ENCODE measurements at places on chromosomes 12 and 14.

DNA sequence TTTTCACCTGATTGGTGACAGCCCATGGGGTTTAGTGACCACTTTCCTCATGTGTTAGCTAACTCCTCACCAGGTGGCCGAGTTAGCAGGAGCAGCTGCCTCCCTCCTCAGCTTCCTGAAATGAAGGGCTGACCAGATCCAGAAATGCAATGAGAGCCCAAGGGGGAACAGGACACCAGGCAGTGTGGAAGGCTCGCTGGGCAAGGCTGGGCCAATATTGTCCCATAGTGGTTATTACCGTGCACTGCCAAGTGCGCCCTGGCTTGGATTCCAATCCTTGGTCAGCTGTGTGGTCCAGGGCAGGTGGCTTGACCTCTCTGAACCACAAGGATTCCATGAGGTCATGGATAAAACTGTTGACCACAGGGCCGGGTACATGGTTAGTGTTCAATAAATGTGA lies 3.6 kb upstream of the HSPB8 start:
- no peak for DNase-seq

- no peak for DNase-seq
These were observed 35.2 kb upstream of the SLC38A1 start for GRCh38 chr12:46304070-46304469.

DNA sequence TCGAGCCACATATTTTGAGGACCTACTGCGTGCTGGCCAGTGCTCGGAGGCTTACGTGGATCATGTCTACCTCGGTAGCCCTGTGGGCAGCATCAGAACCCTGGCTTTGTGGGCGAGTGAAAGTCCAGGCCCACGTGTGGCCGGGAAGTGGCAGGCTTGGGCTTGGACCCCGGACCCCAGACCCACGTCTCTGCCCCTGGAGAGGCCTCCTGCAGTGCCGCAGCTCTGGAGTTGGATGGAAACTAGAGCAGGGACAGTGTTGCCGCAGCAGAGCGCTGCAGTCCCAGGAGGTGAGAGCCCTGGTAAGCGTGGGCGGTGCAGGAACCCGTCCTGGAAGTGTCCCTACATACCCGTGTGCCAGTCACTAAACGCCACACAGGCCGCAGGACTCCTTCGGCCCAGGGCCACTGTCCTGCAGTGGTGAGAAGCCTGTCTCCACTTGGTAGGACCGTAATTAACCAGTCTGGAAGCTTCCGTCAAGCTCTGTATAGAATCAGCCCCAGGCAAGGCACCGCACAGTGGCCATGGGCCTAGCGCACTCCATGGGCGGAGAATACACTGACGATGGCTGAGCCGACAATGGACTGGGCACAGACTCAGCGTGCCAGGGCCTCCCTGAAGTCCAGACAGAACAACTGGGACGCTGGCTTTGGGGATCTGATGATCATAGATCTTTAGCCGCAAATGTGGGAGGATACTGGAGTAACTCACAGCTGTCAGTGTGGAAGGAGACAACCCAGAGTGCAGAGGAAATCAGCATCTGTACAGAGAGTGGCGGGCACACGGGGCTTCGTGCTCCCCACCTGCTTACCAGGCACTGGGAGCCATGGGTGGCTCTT lies 219.5 kb downstream of the KIF26A start:
- no peak for DNase-seq

GRCh38 chr14:30996892-30997659 lies 28.4 kb upstream of the AP4S1 start:
- DNase-seq, result no peak
